G401 (cell line): ENCODE measurements at places on chromosomes 4 and X. TPM values are rescaled to one million over a fixed set of nuclear protein-coding genes. Genes with fewer than 3 reads are reported as not detected.

The KLHL4 gene
- total RNA-seq, result not detected in 2 replicates

The SAP30 gene
- total RNA-seq, result 34.0 and 37.1 TPM in 2 replicates

The HSD17B13 gene
- not detected in 2 replicates for total RNA-seq

The SPARCL1 gene
- total RNA-seq, result not detected in 2 replicates

The DCAF12L2 gene
- total RNA-seq, result not detected in 2 replicates

DNA sequence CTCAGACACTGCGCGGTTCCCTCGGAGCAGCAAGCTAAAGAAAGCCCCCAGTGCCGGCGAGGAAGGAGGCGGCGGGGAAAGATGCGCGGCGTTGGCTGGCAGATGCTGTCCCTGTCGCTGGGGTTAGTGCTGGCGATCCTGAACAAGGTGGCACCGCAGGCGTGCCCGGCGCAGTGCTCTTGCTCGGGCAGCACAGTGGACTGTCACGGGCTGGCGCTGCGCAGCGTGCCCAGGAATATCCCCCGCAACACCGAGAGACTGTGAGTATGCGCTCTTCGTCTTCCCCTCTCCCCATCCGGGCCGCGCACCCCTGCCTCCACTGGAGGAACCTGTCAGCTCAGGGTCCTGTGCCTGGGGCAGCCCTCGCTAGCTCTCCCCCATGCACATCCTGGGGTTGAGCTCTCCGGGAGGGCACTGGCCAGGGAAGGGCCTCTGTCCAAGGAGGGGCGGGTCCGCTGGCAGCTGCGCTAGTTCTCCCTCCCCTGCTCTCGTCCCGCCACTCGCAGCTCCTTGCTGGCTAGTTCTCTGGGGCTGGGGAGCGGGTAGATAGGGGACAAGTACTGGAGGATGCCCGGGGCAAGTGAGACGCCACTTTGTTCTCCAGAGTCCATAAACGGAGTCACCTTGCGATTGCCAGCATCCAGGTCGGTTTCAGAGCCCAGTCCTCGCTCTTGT, 2.2 kb downstream of the SLIT2 start:
- DNase-seq, result no peak

- DNase-seq, result no peak
Measured at GRCh38 chrX:11244636-11245035, 48.6 kb upstream of the AMELX start.

DNA sequence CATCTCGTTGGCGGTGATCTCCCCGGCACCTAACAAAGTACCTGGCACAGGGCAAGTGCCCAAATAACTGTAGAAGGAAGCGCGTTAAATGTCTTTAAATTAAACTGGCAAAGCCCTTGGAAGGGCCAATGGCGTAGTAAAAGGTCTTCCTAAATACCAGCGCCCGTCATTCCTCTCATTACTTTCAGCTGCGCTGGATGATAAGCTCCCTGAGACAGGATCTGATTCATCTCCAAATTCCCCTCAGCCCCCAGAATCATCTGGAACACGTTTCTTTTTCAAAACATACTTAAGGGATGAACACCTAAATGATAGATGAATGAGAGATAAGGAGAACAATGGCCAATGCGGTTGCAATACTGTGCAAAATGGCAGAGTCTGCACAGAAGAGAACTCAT, 95.1 kb downstream of the AFAP1 start:
- DNase-seq, result no peak

- DNase-seq, result no peak
Measured at GRCh38 chr4:8840006-8840793, 31.4 kb downstream of the HMX1 start.

- peak; percentile 36 for DNase-seq
Measured at GRCh38 chr4:47485768-47486167, 693 bp downstream of the ATP10D start.

GRCh38 chr4:73451404-73451803, 15.4 kb downstream of the AFP start:
- DNase-seq, result peak; percentile 50

DNA sequence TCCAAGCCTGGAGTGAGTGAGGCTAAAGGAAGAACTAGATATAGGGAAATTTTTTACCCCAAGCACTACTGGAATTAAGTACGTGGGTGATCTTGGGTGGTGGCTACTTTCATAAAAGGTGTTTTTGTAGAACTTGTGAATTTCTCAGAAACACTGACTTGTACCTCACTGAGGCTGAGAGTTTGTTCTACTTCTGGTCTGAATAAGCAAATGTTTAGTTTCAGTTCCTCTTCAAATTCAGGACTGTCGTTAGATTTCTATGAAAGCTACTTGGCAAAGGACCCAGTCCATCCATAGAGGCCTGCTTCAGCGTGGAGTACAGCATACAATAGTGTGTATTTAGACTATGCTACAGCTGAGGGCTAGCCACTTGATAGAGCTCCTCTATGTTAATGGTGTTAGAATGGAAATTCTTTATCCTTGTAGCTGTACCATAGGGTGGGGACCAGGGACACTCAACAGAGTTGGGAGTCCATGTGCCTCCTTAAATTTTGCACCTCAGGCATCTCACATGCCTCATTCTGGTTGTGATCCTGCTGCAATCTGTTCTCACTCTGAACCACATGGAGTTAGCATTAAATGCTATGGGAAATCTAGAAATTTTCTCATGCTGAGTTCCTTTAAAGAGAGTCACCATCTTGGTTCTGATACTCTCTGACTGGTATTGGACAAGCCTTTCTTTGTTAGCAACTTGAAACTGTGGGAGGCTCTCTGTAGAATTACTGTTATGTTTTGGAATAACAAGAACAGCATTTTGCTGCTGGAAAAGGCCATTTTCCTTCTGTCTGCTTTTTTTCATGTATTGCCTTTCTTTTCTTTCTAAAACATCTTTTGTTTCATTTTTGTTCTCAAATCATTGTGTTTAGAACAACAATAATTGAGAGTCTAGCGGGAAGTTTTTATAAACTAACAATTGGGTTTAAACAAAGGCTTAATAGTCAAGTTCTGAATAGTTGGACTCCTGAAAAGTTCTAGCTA, 86.8 kb downstream of the PDGFRA start:
- no peak for DNase-seq
